ENCODE measurements at places on chromosomes 4 and X. TPM values are rescaled to one million over a fixed set of nuclear protein-coding genes. Genes with fewer than 3 reads are reported as not detected.

Gene WDFY3
- total RNA-seq = 124 TPM

Gene CFP
- total RNA-seq = 11.8 TPM

- DNase-seq = no peak
These were observed 48.6 kb downstream of the RPGR start for GRCh38 chrX:38278682-38279081.

- DNase-seq = no peak
These were observed 53.8 kb downstream of the CPLX1 start for GRCh38 chr4:772118-772517.

Gene MCUB
- 23.6 TPM for total RNA-seq

- DNase-seq = no peak
These were observed 32.5 kb upstream of the TLR2 start for GRCh38 chr4:153651587-153651986.

- DNase-seq = no peak
These were observed 434.6 kb downstream of the PCDH11X start for GRCh38 chrX:92213786-92214185.

DNA sequence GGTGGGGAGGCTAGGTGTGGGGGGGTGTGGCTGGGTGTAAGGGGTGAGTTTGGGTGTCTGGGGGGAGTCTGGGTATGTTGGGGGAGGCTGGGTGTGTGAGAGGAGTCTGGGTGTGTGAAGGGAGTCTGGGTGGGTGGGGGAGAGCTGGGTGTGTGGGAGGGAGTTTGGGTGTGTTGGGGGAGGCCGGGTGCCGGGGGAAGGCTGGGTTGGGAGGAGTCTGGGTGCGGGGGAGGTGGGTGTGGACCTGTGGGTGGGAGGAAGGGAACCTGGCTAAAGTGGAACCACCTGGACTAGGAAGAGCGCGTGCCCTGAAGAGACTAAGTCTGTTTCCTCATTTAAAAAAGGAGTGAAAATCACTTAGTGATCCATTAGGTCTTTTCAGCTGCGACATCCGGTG lies 18.3 kb downstream of the SPON2 start:
- no peak for DNase-seq

DNA sequence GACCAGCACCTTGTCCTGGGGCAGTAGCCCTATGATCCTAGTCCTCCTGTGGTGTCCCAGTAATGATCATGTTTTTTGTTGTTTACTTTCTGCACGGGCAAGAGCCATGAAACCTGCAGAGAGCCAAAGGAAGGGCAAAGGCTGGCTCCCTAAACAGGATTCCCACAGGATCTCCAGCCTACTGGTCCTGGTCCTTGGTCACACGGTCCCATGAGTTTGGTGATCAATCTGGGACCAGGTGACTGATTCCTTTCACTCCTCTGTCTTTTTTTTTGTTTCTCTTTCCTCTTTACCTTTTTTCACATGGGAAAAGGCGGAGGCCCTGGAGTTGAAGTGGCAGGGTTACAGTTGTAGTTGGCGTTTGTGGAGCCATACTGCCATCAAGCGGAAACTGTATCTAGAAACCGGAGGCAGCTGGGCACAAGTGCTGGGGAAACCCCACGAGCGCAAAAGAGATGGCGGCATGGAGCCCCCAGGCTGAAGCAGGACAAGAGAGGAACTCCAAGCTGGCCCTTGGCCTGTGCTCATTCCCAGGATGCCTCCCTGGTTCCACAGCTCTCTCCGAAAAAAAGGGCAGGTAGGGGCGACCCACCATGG lies 34.6 kb downstream of the NBDY start:
- peak; percentile 89 for DNase-seq

Gene RTL5
- total RNA-seq = 7.5 TPM

GRCh38 chr4:15836362-15836761 lies 58.2 kb downstream of the CD38 start:
- no peak for DNase-seq

- no peak for DNase-seq
These were observed 106.1 kb downstream of the PBDC1 start for GRCh38 chrX:76279007-76279406.

DNA sequence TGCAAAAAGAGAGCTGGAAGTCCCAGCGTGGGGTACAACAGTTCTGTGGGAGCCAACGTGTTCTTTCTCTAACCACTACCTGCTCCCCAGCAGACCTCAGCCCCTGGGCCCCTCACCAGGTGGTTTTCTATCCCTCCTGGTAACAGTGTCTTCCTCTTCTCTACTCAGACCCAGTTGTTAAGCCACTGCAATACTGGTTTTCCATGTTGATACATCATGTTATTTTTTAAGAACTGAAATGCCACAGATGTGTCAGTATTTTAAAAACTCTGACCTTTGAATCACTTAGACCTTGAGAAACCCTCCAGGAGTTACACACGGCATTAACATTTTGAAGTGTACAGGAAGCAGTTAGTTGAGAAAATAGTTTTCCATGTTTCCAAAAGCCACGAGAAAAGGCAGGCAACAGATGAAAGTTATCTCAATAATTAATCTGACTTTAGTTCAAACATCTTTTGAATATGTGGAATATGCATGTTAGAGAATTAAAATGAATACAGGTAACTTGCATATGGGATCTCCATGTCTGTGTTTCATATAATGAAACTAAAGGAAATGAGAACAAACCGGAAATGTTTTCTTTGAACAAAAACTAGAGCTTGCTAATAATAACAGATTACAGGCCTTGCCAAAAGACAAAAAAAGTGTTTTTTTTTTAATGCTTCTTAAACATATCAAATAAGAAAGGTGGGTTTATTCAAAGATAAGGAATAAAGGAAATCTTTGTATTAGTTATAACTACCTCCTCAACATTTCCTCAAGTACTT lies 108.8 kb downstream of the ZNF827 start:
- no peak for DNase-seq

GRCh38 chr4:85257817-85258370 lies 217.1 kb upstream of the ARHGAP24 start:
- no peak for DNase-seq

DNA sequence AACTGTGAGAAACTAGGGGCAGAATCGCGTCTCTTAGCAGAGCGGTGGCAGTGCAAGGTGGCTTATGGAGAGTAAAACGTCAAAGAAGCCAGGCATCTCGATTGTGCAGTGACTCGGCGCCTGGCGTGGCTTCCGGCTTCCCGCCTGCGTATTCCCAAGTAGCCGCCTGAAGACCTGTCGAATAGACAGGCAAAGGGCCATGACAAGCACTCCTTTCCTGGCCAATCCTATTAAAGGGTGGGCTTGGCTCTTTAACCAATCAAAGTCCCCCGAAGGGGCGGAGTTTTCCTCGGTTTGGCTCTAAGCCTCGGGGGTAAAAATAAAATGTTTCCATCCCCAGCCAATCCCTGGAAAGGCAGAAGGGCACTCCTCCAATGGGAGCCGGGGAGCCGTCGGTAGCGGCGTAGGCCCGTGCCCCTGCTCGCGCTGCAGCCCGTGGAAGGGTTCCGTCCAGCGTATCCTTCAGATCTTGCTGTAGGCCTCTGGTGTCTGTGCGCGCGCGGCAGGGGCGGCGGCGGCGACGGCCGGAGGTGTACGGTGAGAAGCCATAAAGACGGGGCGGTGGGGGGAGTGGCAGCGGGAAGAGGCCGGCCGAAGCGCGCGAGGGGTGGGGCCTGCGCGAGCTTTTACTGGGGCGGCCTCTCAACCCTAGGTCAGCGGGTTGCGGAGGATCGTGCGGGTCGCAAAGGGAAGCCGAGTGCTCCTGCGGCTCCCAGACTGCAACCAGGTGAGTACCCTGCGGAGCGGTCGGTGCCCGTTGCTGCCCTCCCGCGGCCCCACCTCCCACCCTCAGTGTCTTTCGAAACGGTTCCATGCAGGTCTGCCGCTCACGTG lies at the start of gene KANTR:
Gene KANTR, plus strand, starts transcription at position 395 of the 834 bp plus-strand sequence. CDS start 30,131 bp downstream, outside the sequence.
- no peak for DNase-seq

GRCh38 chrX:155094468-155095061 lies 23.3 kb downstream of the BRCC3 start:
- DNase-seq = no peak

DNA sequence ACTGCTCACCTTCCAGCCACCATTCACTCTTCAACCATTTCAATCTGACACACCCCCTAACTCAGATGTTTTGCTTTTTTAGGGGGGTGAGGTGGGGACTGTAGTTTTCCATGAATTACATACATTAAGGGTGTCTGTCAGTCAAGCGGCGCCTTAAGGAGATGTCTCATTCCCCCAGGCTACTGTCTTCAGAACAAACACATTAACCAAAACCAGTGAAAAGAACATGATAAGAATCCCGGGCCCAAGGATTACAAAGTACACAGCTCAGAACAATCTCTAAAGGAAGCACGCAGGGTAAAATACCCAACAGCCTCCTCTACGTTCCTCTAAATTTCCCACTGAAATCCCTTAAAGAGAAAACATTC lies 62.5 kb upstream of the IRF2 start:
- no peak for DNase-seq

Gene GEMIN8
- total RNA-seq = 16.3 TPM

Gene BEX5
- 1.2 TPM for total RNA-seq

DNA sequence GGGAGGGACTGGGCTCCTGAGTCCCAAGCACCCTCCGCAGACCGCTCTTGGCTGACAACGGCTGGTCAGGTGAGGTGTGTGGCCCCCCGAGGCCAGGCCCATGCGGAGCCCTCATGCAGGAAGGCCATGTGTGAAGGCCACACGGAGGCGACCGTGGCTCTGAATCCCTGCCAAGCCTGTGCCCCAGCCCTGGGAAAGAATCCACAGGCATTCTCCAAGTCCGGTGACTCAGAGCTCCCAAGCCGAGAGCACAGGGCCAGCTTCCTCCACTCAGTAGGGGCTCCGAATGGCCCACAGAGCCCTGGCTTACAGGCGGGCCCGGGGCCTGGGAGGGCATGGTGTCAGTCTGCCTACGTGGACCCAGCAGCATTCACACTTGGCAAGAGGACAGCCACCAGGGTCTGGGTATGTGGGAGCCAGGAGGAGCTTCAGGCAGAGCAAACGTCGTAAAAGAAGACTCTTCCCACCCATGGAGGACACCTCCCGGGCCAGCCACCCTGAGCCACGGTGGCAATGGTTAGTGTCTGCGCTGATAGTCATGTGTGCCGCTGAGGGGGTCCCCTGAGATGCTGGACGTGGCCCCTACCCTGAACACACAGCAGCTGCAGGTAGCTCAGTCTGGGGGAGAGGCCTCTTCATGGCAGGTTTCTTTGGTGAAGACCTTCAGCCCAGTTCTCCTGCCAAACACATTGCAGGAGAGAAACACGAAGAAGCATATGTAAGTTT lies 105.7 kb downstream of the PSAPL1 start:
- DNase-seq = no peak

GRCh38 chr4:181944527-181944926 lies 298.7 kb upstream of the TENM3 start:
- no peak for DNase-seq

DNA sequence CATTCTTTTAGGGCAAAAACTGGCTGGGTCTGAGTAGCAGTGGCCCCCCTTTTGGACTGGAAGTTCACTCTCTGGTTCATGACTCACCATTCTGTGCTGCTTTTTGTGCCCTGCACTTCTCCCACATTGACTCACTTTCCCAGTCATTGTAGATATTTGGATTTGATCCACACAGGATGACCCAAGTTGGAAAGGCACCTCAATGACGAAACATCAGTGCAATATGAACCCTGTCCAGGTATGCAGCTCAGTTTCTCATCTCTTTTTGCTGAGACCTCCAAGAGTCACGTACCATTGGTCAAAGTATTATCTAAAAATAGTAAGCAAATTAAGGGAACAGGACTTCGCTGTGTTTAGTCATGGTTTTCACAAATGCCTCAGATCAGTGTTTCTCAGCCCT lies 92.7 kb downstream of the CBLL2 start:
- DNase-seq = no peak

DNA sequence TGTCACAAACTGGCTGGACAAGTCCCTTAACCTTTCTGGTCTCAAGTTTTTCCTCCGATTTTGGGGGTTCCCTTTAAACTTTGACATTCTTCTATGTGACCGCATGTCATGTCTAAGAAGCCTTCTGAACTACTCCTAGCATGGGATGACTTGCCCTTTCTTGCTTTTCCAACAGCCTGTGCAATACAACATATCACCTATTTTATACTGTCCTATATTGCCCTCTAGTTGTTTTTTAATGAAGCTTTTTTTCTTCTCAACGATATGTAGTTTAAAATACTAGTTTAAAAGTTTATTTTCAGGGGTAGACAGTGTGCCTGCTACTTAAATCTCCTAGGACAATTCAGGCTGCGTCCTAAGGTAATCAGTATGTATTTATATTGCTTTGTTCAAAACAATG lies 1.0 kb upstream of the IGBP1 start:
- no peak for DNase-seq

DNA sequence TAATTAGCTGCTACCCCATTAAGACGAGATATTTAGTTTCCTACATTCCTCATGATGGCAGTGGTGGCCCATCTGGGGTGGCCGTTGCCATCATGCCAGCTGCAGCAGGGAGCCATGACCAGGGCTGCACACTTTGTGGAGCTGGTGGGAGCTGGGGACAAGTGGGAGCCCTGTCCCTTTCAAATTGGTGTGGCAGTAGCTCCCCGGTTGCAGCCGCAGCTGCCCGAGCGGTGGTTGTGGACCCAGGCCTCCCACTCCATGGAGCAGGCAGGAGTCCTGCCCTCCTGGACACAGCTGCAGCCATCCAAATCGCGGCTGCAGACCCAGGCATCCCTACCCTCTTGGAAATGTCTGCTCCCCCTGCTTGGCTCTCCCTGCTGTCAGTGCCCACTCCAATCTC lies 9.3 kb upstream of the SYTL5 start:
- DNase-seq = no peak

- no peak for DNase-seq
These were observed 114.3 kb downstream of the AMELX start for GRCh38 chrX:11407331-11408108.

DNA sequence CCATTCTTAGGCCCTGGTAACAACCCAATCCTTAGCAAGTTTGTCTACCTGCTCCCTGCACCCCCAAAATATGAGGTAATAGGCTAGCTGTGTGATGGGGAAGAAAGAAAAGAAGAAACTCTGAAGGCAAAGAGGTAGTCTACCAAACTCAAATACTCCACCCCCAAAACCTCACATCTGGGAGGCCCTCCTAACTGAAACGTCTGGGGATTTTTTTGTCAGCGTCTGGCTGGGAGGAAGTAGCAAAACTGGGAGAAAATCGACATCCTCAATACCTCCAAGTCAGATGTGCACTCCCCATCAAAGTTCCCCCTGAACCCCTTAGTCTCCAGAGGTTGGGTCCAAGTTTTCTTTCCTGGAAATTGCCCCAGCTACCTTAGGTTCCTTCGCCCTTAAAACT lies 1.0 kb downstream of the LAMP2 start:
- DNase-seq = no peak

Gene MAP9
- 4.9 TPM for total RNA-seq

DNA sequence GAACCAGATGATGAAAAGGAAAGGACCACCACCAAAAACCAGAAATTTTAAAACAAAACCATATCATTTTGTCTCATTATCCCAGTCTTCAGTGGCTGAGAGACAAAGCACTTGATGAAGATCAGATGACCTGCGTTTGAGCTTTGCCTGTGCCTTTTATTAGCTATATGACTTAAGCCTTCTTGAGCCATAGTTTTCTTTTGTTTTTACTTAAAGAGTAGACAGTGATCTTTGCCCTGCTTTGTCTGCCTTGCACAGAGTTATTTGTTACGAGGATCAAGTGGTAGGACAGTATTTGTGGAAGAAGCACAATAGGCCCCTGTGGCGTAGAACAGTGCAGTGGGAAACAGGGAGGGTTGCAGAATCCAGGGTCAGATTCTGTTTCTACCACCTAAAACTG lies 89.9 kb downstream of the SLC10A6 start:
- DNase-seq = no peak

Data from mesenteric fat pad (tissue), 1 donor.